ENCODE measurements at places on chromosomes 4 and X. TPM values are rescaled to one million over a fixed set of nuclear protein-coding genes. Genes with fewer than 3 reads are reported as not detected.

DCAF4L1 gene
- 0.06 TPM for polyA plus RNA-seq

OCIAD2 gene
- 119 TPM for polyA plus RNA-seq

DNA sequence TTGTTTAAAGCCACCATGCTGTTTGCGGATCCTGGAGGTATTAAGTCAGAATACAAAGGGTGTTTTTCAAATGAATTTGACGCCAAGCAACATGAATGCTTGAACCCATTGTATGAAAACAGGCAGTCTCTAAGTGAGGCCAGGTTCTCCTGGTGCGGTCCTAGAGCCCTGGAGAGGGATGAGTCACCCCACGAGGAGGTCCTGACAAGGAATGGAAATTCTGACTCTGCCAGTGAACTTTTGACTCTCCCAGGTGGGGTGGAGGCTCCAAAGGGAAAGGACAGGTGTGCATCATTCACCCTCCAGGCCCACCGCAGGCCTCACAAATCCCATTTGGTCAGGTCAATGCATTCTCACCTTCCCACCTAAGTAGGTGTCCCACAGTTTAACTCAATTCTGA, 1.5 kb downstream of the TRIM2 start:
- no peak for DNase-seq

GRCh38 chr4:180219080-180219479, 2024.1 kb upstream of the TENM3 start:
- DNase-seq: no peak

DNA sequence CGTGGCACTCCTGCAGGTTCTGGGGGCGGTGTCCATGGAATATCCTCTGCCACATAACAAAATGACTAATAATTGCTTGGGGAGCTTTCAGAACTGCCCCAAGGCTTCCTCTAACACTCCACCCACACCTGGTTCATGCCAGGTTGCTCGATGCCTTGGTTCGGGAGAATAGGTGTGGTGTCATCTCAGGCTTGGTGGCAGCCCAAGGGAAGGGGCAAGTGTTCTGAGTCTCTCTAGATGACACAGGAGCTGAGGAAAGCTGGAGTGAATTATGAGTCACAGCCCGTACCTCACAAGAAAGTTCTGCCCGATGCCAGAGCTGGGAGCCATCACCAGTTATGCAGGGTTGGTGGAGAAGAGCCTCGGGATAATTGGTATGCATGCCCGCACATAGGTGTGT, 14.7 kb downstream of the FTSJ1 start:
- DNase-seq: no peak

- DNase-seq: no peak
Measured at GRCh38 chrX:107700317-107700774, 72.0 kb downstream of the PRPS1 start.

MAGEB5 gene
- polyA plus RNA-seq: not detected

DNA sequence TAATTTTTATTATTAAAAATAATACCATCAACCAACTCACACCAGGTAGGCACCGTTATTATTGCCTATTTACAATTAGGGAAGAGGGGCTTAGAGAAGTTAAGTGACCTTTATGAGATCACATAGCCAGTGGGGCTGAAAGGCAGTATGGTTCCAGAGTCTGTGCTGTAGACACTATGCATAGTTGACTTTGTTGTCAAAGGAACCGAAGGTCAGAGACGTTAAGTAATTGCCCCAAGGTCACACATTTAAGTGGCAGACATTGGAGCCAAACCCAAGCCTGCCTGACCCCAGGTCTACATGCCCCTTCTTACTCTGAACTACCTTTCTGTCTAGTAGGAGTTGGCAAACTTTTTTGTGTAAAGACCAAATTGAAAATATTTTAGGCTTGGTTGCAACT, 36.4 kb downstream of the RHOH start:
- DNase-seq: no peak

GRCh38 chr4:39324446-39324845, 41.7 kb downstream of the RFC1 start:
- peak; percentile 10 for DNase-seq

- no peak for DNase-seq
Measured at GRCh38 chr4:186472948-186473347, 82.4 kb downstream of the MTNR1A start.

DNA sequence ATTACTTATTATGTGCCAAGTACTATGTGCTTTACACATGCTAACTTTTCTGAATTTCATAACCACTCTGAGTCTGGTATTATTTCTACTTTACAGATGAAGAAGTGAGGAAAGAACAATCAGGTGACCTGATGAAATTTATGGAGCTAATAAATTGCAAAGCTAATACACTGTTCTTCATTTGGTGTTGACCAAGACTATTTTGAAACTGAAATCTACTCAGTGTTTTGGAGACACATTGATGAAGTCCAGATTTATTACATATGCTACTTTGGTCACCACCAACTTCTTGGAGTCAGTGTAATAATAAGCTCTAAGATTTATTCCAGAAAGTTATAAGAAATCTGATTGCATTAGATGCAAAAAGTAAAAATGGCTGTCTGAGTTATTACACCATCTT, 637.9 kb downstream of the FAT4 start:
- DNase-seq: no peak

DNA sequence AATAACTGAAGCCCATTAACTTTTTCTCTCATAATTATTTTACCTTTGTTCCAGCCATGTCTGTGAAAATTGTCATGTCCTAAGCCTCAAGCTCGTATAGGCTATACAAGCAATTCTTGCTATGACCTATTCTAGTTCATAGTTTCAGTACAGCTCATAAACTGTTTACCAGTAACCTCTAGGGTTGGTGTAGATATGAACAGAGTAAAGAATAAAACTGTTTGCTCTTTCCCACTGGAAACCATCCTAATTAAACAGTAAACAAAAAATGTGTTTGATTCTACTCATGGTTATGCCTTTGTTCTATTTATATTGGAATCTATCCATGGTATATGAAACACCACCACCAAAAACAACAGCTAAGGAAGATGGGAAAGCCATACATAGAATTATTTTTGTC, 1444.0 kb upstream of the PCDH7 start:
- DNase-seq: peak; percentile 37

Measured in endothelial cell of umbilical vein (primary cell).